ENCODE measurements at places on chromosomes 1 and 21.

DNA sequence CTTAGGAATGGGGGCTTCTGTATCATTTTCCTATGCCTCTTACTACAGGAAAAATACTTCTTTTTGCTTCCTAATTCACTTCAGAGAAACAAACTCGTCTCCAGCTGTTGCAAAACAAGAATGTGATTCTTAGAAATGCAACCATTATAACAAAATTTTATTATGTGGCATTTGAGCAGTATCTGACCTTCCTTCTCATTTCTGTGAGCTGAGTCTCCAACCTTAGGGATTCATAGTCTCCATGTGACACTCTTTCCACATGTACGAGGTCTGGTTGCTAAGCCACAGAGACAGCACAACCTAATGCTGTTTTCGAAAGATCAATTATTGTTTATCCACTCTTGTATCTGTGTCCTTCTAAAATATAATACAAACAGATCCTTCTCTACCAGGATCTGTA is 75.3 kb upstream of the RGS4 start:
- DNase-seq, result no peak

GRCh38 chr21:36171336-36171735 is 14.7 kb downstream of the DOP1B start:
- no peak for DNase-seq

- no peak for DNase-seq
Observed at GRCh38 chr1:101302831-101303511, 66.2 kb downstream of the S1PR1 start.

DNA sequence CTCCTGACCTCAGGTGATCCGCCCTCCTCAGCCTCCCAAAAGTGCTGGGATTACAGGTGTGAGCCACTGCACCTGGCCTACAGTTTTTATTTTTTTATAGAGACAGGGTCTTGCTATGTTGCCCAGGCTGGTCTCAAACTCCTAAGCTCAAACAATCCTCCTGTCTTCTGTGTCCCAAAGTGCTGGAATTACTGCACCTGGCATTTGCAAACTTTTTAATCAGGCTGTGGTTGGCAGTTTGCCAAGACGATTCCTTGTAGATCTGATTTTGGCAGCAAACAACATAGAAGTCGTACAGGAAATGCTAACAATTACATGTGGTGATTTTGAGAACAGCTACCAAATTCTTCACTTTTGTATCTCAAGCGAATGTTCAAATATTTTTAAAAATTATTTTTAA is 10.1 kb downstream of the RBP7 start:
- no peak for DNase-seq

DNA sequence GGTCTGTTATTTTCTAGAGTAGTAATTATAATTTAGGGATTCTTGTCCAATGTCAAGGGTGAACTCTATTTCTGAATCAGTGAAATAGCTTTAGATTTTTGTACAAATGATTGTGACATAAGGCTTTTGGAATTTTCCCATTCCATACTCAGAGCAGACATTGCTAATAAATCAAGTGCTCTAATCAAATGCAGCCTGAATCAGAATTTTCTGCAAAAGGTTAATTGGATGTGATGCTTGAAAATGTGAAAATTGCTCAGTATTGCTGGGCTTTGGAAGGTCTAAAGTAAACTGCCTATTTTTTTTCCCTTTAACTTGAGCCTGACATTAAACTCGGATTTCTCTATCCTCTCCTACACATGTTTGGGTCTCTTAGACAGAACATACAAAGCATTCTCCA is 23.2 kb downstream of the SGIP1 start:
- no peak for DNase-seq

- no peak for DNase-seq
Observed at GRCh38 chr1:23278717-23279116, 61.4 kb upstream of the HTR1D start.

GRCh38 chr1:31422505-31423319 is 9.7 kb downstream of the SERINC2 start:
- DNase-seq, result peak; percentile 46

DNA sequence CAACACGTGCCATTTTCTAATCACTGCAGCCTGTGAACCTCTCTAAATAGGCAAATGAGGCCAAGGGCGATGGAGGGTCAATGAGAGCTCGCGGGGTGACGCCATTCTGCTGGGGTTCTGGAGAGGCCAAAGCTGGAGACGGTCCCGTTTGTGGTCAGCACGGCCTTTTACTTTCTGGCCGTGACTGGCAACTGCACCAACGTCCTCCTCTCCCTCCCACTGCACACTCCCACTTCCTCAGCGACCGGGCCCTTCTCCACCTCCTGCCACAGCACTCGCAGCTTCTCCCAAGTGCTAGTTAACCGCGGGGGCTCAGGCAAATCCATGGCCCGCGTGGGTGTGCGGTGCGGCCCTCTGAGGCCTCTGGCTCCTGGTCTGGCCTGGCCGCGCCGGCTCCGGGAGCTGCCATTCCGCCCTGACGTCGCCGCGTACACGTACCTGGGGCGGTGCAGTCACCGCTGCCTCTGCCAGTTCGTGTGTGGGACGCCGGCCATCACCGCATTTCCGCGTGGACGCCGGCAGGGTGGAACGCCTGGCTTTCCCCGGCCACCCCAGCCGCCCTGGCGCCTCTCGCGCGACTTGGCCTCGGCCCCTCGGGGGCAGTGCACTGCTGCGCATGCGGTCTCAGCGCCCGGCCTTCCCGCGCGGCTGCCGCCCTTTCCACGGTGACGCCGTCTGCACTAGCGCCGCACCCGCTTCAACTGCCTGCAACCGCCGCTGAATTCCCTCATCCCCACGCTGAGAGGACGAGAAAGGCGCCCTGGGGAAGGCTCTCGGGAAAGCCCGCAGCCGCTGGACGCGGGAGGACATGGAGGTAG is 18.2 kb downstream of the OR2C3 start:
- no peak for DNase-seq

DNA sequence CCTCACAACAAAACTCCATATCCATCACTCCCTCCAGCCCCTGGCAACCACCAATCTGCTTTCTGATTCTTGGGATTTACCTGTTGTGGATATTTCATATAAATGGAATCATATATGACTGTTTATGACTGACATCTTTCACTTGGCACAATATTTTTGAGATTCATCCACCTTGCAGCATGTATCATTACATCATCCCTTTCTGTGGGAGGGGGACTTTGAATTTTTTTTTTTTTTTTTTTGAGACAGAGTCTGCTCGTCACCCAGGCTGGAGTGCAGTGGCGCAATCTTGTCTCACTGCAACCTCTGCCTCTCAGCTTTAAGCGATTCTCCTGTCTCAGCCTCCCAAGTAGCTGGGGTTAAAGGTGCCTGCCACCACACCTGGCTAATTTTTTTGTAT is 128.2 kb downstream of the ITSN1 start:
- DNase-seq, result no peak

DNA sequence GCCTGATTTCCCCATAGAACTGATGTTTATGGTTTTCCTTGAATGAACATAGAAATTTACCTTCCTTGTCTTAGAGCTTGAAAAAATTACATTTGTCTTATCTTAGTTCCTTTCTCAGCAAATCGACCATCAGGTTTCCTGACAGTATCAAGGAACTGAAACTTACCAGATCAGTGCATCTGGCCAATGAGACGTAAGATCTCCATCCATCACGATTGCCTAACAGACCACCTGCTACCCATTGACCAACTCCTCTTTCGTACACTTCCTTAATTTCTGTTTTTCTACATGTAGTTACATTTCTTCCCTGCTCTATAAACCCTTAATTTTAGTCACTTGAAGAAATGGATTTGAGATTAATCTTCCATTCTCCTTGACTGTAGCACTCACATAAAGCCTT is 57.4 kb upstream of the TMPRSS15 start:
- no peak for DNase-seq

DNA sequence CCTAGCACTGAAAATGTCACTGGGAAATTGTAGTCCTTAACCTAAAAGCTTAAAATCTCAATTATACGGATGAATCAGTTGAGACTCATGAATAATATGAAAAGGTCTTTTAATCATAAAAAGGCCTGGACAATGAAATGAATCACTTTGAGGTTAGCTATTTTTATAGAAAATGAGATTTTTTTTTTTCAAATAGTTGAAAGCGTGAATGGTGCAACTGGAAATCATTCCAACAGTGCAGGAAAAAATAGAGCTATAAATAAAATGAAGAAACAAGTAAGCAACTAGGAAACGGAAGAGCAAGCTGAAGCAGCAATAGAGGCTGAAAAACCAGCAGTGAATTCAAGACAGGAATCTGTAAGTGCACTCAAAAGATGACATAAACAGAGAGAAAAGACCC is 142.9 kb downstream of the BACH1 start:
- no peak for DNase-seq

DNA sequence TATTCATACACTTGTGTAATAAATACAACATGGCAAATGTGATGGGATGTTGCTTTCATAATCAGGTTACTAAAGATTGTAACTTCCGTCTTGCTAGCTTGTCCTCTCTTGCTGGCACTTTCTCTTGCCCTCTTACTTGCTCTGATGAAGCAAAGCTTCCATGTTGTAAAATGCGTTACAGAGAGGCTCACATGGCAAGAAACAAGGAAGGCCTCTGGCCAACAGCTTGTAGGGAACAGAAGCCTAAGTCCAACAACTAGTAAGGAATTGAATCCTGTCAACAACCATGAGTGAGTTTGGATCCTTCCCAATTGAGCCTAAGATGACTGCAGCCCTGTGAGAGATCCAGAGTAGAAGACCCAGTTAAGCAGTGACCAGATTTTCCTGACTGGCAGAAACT is 15.4 kb downstream of the TMED5 start:
- no peak for DNase-seq

DNA sequence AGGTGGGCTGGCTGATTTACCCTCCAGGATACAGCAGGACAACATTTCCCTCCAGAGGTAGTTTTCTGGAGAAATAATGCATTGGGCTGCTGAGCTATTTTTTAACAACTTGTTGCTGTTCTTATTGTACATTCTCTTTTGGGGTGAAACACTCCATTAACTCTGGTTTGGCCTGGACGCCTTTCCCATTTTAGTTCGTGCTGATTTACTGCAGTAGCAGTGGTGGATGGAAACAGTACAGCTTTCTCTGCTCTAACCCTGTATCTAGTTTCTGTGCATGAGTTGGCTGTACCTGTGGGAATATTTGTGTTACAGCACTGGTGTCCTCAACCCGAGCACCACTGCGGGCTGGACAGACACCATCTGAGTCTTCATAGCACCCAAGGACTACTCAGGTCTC is 325.3 kb downstream of the ASTN1 start:
- DNase-seq, result no peak

GRCh38 chr1:234222561-234223280 is 150.5 kb upstream of the COA6 start:
- no peak for DNase-seq

- DNase-seq, result no peak
Observed at GRCh38 chr1:65213271-65214023, 65.4 kb downstream of the AK4 start.

DNA sequence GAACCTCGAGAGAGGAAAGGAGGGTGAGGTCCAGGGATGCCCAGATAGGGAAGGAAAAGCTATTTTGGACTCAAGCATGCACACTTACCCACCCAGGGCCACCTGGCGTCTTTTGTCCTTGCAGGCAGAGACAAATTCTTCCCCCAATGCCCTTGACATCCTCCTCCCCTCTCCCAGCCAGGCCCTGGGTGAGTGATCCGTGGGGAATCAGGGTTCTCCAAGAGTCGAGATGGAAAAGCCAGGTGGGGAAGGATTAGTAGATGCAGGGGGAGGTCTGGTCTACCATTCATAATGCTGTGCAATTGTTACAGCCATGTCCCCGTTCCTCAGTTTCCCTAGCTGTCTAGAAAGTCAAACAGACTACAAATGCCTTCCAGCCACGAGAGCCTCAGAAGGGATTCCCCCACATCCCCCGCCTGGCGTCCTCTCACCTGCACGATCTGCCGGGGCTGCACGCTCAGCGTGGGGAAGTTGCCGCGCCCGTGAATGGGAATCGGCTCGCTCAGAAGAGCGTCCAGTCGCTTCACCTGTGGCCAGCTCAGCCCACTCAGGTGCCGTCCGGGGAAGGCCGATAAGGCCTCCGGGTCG is 580 bp downstream of the TENT5B start:
- no peak for DNase-seq

- DNase-seq, result no peak
Observed at GRCh38 chr21:36126208-36126565, 8.7 kb upstream of the CBR3 start.

DNA sequence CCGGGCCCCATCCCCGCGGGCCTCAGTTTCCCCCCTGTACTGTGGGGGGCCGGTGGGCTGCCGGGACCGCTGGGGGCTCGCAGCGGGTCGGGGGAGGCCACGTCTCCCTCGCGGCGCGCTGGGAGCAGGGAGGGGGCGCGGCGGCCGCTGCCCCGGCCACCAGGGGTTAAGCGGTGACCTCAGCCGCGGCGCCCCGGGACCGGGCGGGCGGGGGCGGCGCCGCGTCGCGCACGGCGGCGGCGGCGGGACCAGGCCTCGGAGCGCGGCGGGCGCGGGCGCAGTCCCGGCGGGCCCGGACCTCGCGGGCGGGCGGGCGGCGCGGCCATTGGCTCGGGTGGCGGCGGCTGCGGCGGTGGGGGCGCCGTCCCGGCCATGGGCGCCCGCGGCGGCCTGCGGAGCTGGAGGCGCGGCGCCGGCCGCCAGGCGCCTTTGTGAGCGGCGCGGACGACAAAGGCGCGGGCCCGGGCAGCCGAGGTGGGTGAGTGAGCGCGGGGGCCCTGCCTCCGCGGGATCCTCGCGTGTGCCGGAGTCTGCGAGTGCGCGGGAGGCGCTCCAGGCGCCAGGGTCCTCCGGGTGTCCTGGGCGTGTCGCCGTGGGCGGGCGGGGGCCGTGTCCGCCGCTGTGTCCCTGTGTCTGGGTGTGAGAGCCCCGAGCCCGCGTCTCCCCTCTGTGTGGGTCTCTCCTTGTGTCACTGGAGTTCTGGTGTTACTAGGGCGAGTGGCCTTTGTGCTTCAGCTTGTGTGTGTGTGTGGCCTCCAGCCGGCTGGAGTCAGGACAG is at the start of gene ARHGEF10L:
Gene ARHGEF10L, plus strand, starts transcription at position 222 of the 778 bp plus-strand sequence. CDS start 40,898 bp downstream, outside the sequence.
- no peak for DNase-seq

DNA sequence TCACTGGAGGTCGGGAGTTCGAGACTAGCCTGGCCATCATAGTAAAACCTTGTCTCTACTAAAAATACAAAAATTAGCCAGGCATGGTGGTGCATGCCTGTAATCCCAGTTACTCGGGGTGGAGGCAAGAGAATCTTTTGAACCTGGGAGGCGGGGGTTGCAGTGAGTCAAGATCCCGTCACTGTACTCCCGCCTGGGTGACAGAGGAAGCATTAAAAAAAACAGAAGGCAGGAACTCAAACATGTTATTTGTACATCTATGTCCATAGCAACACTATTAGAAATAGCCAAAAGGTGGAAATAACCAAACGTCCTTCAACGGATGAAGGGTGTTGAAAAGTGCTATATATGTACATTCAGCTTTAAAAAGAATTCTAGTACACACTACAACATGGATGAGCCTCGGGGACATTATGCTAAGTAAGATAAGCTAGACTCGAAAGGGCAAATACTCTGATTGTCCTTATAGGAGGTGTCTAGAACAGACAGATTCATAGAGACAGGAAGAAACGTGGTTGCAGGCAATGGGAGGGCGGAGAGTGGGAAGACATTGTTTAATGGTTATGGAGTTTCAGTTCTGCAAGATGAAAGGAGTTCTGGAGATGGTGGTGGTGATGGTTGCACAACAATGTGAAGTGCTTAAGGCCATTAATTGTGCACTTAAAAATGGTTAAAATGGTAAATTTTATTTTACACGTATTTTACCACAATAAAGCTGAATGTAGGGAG is 19.2 kb downstream of the NLRP3 start:
- no peak for DNase-seq

All from activated T-helper 2 cell treated with anti-CD3 and anti-CD28 coated beads, Interferon-gamma antibody, Interleukin-2, Interleukin-4, amounts not matched to agents 10 μg/mL and 5 μg/mL and 100 μg/mL, durations not matched to agents 14 hours and 24 hours and 36 hours (primary cell).